Left cardiac atrium (tissue), 4 donors: ENCODE measurements at places on chromosomes 12 and 14. TPM values are rescaled to one million over a fixed set of nuclear protein-coding genes. Genes with fewer than 3 reads are reported as not detected.

Gene NKX2-1
- total RNA-seq = not detected

Gene SIX1
- total RNA-seq = 0.24 TPM

Gene DNAJC22
- total RNA-seq = 0.68 TPM

Gene DUSP6
- 53.2 TPM for total RNA-seq

Gene PSMA6
- 131 TPM for total RNA-seq
